ENCODE measurements at places on chromosomes 16 and 17.

- no peak for DNase-seq
Observed at GRCh38 chr17:74529243-74529642, 2.0 kb downstream of the CD300LB start.

GRCh38 chr16:86676254-86676670 lies 97.9 kb downstream of the FOXL1 start:
- no peak for DNase-seq

DNA sequence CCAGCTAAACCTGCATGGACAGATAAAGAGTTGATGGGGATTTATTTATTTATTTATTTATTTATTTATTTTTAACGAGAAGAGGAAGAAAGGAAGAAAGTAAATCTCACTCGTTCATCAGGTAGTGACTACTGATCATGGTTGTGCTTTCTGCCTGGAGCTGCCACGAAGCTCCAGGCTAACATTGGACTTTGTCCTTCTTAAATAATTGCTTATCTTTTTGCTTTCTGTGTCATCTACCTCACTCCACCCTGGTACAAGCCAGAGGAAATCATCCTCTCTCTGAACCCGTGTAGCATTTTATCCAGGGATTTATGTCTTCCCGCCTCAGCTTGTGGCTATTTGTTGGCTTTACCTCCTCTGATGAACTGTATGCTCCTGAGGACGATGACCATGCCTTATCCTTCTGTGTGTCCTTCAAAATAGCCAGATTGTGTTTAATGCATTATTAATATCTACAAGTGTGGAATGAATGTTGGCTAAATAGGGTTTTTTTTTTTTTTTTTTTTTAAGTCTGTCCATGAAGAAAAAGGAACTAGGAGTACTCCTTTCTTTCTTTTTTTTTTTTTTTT lies 8.0 kb upstream of the SLC12A3 start:
- no peak for DNase-seq

- DNase-seq, result no peak
Observed at GRCh38 chr17:53335443-53335842, 487.3 kb upstream of the KIF2B start.

- no peak for DNase-seq
Observed at GRCh38 chr17:55706808-55707773, 15.6 kb downstream of the TMEM100 start.

DNA sequence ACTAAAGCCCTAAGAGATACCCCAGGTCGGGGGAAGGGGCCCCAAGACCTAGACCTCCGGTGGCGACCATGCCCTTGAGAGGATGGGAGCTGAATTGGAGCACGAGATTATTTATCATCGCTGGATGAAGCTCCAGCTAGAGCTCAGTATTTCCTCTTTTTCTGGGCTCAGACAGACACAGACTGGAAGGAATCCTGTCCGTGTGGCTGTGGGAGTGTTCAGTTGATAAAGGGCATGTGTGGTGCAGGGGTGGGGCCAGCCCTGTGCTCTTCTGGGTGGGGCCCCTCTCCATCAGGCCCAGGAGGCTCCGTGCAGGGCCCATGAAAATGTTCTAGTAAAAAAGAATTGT lies 6.3 kb upstream of the CBX4 start:
- DNase-seq, result no peak

GRCh38 chr16:56679818-56680217 lies 2.5 kb upstream of the MT1X start:
- no peak for DNase-seq

DNA sequence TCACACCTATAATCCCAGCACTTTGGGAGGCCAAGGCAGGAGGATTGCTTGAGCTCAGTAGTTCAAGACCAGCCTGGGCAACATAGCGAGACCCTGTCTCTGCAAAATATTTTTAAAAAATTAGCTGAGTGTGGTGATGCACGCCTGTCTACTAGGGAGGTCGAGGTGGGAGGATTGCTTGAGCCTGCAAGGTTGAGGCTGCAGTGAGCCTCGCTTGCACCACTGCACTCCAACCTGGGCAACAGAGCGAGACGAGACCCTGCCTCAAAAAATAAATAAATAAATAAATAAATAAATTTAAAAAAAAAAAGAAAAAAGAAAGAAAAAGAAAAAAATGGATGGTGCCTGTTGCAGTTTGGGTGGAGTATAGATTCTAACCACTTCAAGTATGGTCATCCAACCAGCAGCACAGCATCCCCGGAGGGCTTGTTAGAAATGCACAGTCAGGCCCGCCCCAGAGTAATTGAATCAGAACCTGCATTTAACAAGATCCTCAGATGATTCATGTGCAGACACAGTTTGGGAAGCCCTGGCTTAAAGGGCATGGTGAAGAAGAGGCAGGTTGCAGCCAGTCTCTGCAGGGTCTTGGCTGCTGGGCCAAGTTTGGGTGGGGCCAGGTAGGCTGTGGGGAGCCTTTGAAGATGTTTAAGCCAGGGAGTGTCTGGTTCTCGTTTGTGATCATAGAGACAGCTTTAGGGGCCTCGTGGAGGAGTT lies 40.8 kb downstream of the MRC2 start:
- no peak for DNase-seq

GRCh38 chr17:49260011-49260816 lies 29.6 kb upstream of the PHOSPHO1 start:
- no peak for DNase-seq

DNA sequence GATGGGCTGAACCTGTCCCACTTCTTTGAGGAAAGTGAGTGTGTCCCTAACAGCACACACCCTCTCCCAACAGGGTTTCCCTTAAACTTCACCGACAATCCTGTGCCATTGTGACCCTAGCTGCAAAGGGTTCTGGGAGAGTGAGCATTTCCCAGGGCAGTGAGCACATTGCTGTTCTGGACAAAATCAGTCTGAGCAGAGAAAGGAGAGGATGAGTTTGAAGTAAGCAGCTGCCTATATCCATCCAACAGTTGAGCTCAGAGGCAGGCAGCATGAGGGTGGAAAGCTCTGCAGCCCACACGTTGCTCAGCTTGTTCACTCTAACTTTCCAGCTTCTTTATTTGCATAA lies 296.5 kb upstream of the MAF start:
- no peak for DNase-seq

GRCh38 chr17:35147375-35147905 lies at the start of gene UNC45B:
Gene UNC45B (plus strand): TSS chr17:35147817. CDS start chr17:35148264, 447 bp downstream.
- no peak for DNase-seq

DNA sequence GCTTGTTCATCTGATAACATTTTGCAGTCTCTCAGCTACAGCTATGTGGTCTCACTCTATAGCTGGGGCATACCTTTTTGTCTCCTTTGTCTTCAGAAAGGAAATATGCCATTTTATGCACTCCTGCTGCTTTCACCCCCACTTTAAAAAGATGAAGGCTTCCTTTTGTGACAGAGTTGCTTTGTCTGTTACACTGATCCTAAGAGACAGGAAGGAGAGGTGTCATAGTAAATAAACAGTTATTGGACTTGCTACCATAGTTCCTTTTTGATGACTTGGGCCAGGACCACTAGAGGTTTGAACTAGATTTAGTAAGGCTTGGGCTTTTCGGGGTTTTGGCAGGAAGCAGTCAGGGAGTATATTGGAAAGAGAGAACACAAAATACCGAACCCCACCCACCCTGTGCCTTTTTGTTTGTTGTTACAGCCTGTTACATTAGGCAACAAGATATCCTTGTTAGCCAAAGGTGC lies 1.8 kb upstream of the METTL9 start:
- no peak for DNase-seq

- DNase-seq, result no peak
Observed at GRCh38 chr17:59368218-59368857, 36.9 kb downstream of the YPEL2 start.

DNA sequence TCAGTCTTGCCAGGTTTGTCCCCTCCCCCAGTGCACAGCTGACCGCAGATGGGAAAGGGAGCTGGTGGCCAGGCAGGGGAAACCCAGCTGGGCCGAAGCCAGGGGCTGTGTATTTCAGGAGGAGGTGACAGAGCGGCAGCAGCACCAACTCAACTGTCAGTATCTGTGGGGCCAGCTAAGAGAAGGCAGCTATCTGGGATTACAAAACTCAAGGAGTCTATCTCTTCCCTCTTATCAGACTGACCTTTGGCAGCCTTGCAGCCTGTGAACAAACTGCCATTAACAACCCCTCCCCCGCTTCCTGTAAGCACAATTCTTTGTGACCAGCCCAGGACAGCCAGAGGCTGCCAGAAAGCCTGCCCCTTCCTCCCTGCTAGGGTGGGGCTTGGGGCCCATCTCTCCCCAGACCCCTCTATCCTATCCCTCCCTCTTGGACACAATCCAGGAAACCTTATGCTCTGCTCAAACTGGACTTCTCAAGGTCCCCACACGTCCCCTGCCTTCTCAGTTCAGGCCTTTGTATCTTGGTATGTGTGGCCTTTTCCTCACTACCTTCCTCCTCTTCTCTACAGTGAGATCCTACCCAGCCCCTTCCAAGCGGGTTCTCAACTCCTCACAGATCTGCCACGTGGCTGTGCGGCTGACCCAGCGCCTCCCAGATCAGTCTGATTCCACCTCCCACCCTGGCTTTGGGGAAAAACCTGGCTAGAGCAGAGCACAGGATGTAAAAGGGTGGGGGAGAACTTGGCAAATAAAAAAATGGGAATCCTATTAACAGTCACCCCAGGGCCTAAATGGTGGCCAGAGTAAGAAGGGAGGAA lies 10.5 kb downstream of the ST3GAL2 start:
- DNase-seq, result peak; percentile 28

GRCh38 chr17:11282586-11282985 lies 41.6 kb downstream of the SHISA6 start:
- no peak for DNase-seq

DNA sequence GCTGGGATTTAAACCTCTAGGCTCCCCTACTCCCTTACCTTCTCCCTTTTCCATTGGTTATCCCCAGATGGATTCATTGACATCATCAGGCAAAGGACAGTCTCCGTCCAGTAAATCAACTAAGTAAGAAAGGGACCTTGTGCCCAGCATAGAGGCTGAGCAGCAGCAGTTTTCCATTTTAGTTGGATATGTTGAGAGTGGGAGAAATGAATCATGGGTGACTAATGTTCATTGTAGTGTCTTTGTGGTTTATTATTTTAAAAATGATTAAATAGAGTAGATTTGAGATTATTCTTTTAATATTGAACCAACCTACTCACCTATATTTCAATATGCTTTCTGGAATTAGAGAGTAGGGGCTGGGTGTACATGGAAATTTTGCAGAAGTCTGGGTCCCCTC lies 99.4 kb upstream of the CACNG3 start:
- no peak for DNase-seq

GRCh38 chr17:7293159-7293558 lies 1.3 kb downstream of the YBX2 start:
- no peak for DNase-seq

- DNase-seq, result no peak
Observed at GRCh38 chr16:69321080-69321479, 9.3 kb downstream of the PDF start.

- no peak for DNase-seq
Observed at GRCh38 chr16:1194665-1195392, 30.2 kb downstream of the TPSG1 start.

- DNase-seq, result no peak
Observed at GRCh38 chr16:85335584-85336491, 223.6 kb upstream of the CIBAR2 start.

DNA sequence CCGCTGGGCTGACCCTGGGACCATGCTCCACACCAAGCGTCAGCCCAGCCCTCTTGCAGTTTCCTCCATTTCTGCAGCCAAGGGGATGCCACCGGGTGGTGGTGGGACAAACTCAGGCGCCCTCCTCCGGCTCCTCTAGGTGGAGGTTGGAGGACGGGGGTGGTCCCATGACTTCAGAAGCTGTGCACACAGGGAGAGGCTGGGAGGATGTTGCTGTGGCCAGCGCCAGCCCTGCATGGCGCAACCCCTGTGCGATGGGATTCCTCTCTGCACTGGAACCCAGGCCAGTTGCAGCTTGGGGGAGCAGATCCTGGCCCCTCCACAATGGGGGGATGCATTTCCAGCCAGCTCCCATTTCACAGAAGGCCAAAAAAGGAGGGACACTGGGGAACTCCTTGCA lies 246.5 kb downstream of the C16orf95 start:
- no peak for DNase-seq

DNA sequence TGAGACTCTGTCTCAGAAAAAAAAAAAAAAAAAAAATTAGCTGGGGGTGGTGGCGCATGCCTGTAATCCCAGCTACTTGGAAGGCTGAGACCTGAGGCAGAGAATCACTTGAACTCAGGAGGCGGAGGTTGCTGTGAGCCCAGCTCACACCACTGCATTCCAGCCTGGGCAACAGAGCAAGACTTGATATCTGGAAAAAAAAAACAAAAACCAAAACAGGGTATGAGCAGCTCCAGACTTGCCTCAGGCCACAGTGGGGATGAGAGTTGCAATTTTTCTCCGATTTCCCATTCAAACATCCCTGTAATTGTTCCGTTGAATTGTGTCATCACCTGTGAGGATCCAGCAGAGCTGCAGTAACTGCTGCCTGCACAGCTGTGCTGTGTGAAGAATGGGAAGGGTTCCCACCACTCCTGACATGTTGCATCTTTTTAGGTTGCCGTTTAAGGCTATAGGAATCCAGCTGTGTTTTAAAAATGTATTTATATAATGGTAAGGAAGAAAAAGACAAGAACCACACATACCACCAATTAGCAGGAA lies 150.0 kb downstream of the VPS53 start:
- DNase-seq, result no peak

DNA sequence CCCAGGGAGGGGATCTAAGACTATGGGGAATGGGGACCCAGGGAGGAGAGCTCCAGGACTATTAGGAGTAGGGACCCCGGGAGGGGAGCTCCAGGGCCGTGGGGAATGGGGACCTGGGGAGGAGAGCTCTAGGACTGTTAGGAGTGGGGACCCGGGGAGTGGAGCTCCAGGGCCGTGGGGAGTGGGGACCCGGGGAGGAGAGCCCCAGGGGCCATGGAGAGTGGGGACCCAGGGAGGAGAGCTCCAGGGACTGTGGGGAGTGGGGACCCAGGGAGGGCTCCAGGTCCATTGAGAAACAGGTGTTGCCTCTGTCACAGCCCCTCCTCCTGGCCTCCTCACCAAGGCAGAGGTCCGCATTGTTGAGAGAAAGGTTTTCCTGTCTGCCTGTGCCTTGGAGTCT lies 16.0 kb downstream of the MPRIP start:
- DNase-seq, result no peak

GRCh38 chr16:50442221-50442620 lies 73.4 kb upstream of the BRD7 start:
- no peak for DNase-seq

GRCh38 chr17:15124746-15125145 lies 140.4 kb downstream of the PMP22 start:
- no peak for DNase-seq

DNA sequence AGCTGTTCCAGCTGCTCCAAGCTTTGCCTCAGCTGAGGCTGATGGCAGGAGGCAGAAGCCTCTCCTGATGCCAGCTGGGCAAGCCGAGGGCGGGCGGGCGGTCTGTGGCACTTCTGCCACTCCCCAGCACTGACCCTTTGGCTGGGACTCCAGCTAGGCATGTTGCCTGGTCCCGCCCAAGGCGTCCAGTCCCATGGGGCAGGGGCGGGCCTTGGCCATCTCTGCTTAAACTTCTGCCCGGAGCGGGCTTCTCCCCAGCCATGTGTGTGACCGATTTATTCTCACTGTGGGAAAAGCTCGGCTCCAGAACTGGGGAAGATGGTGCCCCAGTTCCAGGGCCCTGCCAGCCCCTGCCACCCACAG lies 349.1 kb downstream of the SEC14L1 start:
- no peak for DNase-seq
